Amygdala (tissue), 56 donors: ENCODE measurements at places on chromosomes 12 and 14.

DNA sequence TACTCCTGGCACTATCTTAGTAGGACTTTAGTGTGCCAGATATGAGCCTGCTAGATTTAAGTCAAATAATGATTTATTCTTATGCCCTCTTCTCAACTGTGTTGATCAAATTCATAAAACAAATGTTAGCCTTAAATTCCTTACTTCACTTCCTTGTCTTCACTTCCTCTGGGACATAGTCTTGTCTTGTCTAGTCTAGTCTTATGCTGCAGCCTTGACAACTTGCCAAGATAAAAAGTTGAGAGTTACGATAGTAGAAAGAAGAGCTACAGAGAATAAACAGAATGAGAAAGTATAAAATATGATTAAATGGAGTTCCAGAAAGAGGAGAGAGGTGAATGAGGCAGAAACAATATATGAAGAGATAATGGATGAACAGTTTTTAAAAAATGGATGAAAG lies 378.1 kb downstream of the DAD1 start:
- no peak for DNase-seq

DNA sequence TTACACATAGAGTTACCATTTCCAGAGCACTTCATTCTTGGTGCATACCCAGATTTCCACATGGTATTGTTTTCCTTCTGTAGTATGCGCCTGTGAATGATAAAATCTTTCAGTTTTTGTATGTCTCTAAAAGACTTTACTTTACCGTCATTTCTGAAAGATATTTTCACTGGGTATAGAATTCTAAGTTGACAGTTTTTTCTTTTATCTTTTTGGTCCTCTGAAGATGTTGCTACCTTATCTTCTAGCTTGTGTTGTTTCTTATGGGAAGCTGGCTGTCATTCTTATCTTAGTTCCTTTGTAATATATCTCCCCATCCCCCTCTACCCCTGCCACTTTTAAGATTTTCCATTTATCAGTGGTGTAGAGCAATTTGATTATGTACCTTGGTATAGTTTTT lies 36.7 kb downstream of the PRMT8 start:
- DNase-seq = no peak

DNA sequence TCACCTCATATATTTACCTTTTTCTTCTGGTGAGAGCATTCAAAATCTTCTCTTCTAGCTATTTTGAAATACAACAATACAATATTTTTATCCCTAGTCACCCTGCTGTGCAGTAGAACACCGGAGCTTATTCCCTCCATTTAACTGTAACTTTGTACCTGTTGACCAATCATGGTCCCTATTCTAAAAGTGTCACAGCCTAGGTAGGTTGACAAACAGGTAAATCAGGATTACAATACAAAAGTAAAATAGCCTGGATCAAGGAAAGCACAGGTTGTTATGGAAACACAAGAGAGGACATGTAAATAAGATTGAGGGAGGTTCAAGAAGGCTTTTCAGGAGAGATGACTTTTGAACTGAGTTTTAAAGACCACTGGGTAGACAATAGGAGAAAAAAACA lies 670.9 kb downstream of the DIO2 start:
- DNase-seq = no peak

DNA sequence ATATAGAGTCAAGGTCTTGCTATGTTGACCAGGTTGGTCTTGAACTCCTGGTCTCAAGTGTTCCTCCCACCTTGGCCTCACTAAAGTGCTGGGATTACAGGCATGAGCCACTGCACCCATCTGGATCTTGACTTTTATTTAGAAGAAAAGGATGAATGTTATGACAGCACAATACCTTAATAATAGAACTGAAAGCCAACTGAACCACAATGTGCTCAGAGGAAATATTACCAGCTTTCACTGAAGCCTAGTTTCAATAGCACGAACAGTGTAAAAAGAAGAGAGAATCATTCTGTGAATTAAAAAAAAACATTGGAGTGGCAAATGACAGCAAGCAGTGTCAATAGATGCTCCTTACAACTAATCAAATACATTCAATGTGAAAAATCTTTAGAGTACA lies 239.2 kb upstream of the RMST start:
- no peak for DNase-seq

DNA sequence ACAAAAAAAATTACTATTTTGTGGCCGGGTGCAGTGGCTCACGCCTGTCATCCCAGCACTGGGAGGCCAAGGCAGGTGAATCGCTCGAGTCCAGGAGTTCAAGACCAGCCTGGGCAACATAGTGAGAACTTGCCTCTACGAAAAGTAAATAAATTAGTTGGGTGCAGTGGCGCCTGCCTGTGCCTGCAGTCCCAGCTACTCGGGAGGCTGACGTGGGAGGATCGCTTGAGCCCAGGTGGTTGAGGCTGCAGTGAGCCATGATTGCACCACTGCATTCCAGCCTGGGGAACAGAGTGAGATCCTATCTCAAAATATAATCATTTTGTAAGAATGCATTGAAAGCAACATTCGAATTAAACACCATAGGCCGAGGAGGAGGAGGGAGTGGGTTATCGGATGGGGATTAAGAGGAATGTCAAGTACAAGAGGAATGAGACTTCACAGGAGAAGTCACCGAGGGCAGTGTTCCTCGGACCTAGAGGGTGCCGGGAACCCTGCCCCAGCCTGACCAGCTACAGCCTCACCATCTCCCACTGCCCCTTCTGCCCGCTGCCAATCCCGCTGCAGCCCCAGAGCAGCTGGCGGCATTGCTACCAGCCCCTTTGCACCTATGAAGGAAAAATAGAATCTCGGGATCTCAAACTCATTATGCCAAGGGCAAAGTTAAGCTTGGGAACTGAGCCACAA lies 32.6 kb upstream of the AACS start:
- no peak for DNase-seq

- DNase-seq = no peak
Measured at GRCh38 chr14:63378444-63378843, 59.7 kb upstream of the GPHB5 start.

DNA sequence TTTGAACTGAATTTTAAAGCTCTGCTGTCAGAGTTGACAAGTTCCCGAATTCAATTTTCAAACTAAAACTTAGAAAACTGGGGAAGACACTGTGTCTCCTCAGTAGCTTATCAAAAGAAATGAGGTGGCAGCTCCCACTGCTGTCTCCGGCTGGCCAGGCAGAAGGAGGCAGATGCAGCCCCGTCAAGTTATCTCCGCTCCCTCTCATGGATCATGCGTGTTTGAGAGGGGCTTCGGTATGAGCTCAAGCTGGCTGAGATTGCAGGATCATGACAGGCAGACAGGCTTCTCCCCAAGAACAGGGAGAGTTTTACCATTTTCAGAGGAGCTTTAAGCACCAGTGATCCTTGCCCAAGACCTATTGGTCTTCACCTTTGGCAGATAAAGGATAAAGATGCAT lies 88.8 kb downstream of the NEDD1 start:
- DNase-seq = no peak

GRCh38 chr14:76923431-76924370 lies 97.5 kb downstream of the LRRC74A start:
- DNase-seq = no peak

GRCh38 chr12:11731455-11731854 lies 82.0 kb downstream of the ETV6 start:
- DNase-seq = no peak

- no peak for DNase-seq
Measured at GRCh38 chr12:45613296-45613695, 116.2 kb upstream of the ARID2 start.

GRCh38 chr12:88577537-88577936 lies 2.7 kb downstream of the KITLG start:
- no peak for DNase-seq

- no peak for DNase-seq
Measured at GRCh38 chr14:48398675-48399282, 723.4 kb upstream of the MDGA2 start.

- DNase-seq = no peak
Measured at GRCh38 chr14:36091096-36091495, 85.4 kb downstream of the PTCSC3 start.

- DNase-seq = no peak
Measured at GRCh38 chr14:38991299-38991698, 111.7 kb downstream of the SEC23A start.

DNA sequence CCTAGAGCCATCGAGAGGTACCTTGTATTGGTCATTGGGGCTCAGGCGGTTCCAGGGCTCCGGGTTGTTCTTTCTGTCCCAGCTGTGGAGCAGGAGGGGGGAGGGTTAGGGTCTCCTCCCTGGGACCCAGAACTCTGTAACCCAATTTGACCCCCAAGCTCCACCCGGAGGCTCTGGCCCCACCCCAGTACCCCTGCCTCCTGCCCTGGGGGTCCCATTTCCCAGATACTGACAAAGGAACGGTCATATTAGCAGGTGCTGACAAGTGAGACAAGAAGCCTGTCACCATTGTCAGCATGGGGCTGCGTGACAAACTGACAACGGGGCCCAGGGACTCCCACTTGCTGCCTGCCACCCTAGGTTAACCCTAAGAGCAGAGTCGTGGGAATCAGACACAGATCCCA lies 6.2 kb downstream of the SHMT2 start:
- DNase-seq = no peak

GRCh38 chr12:45634273-45634917 lies 95.1 kb upstream of the ARID2 start:
- no peak for DNase-seq

DNA sequence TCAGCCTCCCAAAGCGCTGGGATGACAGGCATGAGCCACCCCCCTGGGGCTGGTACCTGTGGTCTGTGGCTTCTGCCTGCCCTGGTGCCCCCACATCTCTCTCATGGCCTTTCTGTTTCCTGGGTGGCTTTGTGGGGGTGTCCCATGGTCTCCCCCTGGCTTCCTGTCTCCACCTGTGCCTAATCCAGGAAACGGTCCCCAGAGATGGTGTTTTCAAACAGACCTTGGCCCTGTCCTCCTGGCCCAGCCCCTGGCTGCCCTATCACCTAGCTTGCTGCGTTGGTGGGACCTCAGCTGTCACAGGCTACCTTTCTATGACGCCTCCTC lies 18.1 kb downstream of the MEG3 start:
- no peak for DNase-seq

DNA sequence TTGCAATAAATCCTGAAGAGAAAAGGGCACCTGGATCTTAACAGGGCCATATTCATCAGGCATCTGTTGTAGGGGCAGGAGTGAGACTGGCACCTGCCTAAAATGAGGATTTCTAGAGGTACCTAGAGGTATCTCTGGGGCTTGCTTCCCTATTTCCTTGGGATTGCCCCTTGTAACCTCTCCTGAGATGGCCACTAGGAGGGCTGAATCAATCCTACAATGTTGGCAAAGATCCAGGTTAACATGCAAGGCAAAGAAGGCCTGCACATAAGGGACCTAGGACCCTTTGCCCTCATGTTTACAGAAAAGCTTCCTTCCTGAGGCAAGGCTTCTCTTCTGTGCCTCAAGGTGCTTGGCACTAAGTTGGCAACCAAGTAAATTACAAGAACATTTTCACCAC lies 25.8 kb upstream of the CLEC4E start:
- no peak for DNase-seq

DNA sequence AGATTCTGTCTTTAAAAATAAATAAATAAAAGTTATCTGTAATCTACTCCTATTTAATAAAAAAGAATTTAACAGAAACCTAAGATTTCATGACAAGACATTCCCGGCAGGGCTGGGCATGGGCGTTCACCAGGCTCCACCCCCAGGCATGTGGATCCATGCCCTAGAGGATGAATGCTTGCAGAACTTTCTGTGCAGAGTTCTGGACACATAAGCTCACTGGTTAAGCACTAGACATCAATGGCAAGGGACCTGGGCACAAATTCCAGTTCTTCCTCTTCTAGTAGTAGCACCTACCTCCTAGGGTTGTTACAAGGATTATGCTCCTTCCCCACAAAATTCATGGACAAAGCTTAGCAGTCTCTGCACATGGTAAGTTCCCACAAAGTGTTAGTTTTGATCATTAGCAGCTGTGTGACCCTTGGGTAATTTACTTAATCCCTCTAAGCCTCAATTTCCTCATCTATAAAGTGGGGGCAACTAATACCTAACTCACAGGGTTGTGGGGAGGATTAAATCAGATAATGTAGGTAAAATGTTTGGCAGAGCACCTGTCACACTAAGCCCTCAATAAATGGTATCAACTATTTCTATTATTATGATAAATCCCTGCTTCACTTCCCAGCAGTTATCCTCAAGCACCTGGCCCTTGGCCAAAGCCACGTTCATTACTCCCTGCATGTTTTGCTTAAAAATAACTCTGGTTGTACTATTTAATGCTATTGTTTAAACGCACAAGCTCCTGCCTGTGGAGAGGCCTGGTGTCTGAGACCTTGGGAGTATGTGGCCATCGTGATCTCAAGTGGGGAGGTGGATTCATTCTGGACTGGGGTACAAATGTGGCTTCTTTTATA lies 9.8 kb downstream of the GALNT6 start:
- DNase-seq = no peak

- DNase-seq = no peak
Measured at GRCh38 chr12:10372559-10372958, 17.3 kb downstream of the KLRK1 start.

DNA sequence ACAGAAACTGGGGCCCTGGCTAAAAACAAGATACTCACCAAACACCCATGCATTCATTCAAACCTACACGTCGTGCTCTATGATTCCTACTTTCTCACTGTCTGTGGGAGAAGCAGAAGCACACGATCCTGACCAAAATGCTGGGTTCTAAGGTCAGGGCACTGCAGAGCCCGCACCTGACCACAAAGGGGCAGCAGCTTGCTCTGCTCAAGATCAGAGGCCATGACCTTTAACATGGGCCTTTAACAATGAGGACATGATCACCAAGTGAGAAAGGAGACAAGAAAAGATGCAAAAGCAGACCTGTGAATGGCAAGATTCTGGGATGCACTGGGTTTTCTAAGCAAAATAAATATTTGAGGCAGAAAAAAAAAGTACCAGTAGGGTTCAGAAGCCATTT lies 40.1 kb upstream of the VPS33A start:
- DNase-seq = no peak
